ENCODE measurements at places on chromosomes 7 and 10.
A peak's percentile ranks its signal among the peaks of the same experiment; 100 is the strongest.

- DNase-seq, result no peak
Observed at GRCh38 chr7:157294773-157295172, 42.0 kb upstream of the DNAJB6 start.

- no peak for DNase-seq
Observed at GRCh38 chr10:121449482-121449924, 148.7 kb downstream of the FGFR2 start.

GRCh38 chr10:110420401-110421193 lies 77.1 kb upstream of the DUSP5 start:
- DNase-seq, result peak; percentile 2

DNA sequence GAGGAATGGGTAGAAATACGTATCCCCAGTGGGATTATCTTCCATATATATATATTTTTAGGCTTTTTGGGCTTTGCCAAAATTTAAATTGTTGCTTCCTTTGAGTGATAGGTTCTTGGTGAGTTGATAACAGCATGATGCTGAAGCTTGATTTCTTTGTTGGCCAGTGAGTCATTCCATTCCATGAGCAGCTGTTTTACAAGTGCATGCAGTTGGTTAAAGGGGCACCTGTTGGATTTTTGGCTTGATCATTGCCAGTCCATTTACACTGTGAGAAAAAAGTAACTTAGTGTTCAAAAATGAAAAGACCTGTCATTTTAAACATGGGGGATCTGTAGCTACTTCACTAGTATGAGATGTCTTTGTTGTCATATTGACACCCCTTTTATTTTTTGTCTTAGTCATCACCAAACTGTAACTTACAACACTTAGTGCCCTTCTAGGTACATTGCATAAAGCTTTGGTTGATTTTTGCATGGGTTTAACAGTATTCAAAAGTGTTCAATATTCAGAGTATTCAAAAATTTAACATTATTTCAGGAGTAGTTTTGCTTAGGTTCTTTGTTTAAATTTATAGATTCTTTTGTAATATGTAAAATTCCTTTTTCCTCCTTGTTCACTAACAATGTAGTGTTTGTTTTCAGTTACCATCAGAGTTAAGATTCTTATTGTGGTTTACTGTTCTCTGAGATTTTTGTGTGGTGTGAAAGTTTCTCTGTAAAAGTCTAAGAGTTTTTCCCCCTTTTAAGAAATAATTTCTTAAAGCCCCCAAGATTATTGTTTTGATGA lies 8.8 kb downstream of the AKAP9 start:
- no peak for DNase-seq

GRCh38 chr7:38842746-38843145 lies 66.2 kb downstream of the VPS41 start:
- DNase-seq, result no peak

DNA sequence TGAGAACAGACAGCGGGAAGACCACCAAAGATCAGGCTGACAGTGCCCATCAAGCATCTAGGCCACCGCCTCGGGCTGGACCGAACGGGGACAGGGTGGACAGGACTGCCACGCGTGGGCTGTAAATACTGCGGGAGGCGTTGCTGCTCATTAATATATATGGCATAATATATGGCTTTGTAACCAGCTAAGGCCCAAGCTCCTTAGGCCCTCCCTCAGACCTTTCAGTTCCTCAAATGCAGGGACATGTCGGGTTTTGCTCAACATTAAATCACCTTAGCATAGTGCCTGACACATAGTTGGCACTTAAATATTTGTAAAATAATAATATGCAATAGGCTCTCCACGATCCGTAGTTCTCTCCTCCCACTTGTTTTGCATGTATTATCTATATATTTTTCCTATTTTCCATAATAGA lies 402 bp upstream of the TMEM168 start:
- no peak for DNase-seq

- DNase-seq, result no peak
Observed at GRCh38 chr7:17677408-17677807, 262.9 kb downstream of the SNX13 start.

DNA sequence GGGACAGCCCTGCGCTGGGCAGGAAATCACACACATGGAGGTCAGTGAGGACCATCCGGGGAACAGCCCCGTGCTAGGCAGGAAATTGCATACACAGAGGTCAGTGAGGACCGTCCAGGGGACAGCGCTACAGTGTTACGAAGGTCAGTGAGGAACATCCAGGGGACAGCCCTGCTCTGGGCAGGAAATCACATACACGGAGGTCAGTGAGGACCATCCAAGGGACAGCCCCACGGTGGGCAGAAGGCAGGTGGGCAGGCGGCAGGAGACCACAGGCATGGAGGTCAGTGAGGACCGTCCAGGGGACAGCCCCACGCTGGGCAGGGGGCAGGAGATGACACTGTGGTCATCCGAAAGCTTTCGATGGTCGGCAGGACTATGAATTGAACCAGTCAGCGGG lies 79.7 kb downstream of the PTPRN2 start:
- DNase-seq, result no peak

GRCh38 chr7:105046414-105046813 lies 32.4 kb downstream of the KMT2E start:
- no peak for DNase-seq

DNA sequence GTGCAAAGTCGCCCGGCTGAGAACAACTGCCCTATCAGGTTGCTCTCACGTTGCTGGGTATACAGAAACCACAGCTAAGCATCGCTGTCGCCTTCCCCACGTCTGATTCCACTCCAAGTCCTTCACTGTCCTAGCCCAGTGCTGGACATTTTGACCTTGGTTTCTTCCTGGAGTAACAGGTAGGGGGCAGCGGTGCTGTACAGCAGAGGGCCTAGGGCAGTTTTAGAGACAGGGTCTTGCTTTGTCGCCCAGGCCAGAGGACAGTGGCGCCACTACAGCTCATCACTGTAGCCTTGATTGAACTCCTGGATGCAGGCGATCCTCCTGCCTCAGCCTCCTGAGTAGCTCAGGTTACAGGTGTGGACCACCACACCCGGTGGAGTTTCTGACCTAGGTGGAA lies 2.6 kb downstream of the CLDN15 start:
- DNase-seq, result no peak

DNA sequence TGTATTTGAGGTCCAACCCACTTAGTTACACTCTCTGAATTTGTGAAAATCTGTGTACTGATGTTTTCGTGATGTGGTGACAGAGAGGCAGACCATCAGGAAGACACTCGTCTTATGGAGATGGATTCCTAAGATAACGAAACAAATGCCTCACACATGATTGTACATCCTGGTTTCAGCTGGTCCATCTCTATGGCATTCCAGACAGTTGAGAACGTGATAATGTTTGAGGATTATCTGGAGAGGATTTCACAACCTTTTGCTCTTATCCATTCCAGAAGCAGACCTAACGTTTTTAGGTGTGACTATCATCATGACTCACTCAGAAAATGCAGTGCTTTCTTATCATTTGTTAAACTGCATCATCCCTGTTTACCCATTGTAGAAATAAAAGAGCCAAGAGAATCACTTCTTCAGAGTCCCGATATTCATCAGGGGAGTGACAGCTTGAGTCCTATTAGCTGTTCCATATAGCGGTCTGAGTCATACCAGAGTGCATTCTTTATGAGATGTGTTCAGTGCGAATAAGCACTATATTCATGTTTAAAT lies 74.5 kb downstream of the BMPER start:
- DNase-seq, result no peak

GRCh38 chr7:156780724-156781455 lies 112.1 kb downstream of the LMBR1 start:
- no peak for DNase-seq

DNA sequence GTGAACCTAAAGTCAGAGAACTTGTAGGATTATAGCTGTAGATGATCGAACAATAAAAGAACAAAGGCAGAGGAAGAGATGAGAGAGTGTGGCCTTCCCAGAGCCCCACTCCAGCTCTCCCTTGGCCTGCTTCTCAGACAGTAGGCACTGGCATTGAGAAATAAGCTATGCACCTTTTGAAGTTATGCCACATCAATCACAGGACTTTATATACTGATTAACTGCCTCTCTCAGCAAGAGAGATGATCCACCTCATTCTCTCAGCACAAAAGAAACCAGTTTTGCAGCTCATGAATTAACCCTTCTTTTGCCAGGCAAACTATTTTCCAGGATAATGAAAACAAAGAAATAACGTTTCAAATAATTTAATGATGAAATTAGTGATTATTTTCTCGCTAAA lies 22.0 kb upstream of the CTTNBP2 start:
- no peak for DNase-seq

- DNase-seq, result no peak
Observed at GRCh38 chr10:74896788-74897527, 70.6 kb downstream of the KAT6B start.

DNA sequence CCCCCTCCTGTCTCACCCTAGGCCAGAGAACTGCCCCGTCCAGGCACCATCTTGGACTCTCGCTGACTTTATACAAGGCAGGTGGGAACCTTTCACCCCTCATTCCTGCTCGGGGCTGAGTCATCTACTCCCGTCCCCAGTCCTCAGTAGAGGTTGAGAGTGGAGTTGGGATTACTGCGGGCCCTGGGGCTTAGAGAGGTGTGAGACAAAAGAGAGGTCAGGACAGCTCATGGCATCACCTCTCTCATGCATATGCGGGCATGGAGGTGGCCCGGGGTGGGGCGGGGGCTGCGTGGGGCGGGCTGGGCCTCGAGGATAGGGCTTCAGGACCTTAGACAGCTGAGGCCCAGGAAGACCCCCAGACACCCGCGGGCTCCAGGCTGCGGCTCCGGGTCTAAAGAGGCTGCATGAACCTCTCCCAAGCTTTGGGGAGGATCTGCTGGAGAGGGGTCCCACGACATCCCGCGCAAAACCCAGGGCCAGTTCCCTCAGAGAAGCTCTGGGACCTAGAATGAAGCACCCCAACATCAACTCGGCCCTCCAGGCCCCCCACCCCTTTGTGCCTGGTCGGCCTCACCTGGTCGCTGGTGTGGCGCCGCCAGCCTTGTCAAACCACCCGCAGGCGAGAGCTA lies 317 bp downstream of the PDZD7 start:
- DNase-seq, result no peak

DNA sequence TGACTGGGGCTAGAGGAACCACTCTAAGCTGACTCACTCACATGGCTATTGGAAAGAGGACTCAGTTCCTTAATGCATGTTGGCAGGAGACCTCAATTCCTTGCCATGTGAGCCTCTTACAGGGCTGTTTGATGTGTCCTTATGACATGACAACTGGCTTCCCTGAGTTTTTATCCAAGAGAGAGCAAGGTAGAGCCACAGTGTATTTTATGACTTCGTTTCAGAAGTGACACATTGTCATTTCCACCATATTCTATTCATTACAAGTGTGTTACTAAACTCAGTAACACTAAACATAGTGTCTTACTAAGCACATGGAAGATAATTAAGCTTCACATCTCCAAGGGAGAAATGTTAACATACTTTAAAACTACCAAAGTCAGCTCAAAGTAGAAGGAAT lies 98.2 kb downstream of the ZNF777 start:
- no peak for DNase-seq

DNA sequence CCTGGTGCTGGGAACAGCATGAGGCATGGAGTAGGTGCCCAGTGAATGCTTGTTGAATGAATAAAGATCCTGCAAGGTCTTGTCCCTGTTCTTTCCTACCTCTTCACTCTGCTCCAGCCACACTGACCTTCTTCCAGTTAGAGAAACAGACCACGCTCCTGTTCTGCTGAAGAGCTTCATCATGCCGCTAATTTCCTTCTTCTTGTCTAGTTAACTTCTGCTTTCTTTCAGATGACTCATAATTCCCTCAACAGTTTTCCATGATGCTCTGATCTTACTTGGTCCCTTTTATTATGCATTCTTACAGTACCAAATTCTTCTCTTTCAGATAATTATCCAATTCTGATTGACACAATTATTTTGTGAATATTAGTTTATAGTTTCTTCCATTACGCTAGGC lies 59.5 kb upstream of the C1QL3 start:
- DNase-seq, result no peak

- DNase-seq, result no peak
Observed at GRCh38 chr10:76337641-76338040, 906.2 kb downstream of the LRMDA start.

DNA sequence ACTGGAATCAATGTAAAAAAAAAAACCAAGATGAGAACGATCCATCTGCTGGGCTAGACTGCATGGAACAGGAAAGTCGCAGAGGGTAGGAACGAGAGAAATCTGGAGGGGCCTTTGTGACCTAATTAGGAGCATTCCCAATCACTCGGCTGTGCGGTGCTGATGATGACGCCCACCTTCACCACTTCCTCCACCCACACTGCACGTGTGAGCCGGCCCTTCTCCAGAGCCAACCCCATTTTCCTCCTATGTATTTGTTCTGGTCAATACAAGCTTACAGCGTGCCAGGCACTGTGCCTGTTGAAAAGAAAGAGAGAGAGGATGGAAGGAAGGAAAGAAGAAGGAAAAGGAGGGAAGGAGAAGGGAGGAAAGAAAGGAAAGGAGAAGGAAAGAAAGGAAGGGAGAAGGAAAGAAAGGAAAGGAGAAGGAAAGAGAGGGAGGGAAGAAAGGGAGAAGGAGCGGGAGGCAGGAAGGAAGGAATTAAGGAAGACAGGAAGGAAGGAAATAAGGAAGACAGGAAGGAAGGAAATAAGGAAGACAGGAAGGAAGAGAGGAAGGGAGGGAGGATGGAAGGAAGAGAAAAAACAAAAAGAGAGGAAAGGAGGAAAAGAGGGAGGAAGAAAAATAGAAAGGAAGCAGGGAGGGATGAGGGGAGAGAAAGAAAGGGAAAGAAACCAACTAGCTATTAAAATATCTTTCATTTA lies 35.5 kb upstream of the PTF1A start:
- DNase-seq, result no peak

- no peak for DNase-seq
Observed at GRCh38 chr10:87603769-87604168, 55.9 kb upstream of the PAPSS2 start.

DNA sequence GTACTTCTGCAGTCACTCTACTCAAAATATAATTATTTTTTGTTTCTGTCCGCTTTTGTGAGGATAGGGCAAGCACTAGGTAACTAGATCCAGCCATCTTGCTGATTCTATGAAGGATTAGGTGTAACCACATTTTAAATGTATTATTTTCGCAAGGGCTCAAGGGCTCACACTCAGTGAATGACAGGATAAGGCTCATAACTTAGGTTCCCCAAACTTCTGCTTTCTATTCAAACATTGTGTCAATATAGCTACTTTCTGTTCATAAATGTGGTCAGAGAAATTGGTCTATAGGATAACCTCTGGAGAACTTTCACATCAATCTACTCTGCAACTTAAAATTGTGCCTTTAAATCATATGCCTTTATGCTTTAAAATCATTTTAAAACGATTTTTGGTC lies 1141.2 kb downstream of the SORCS1 start:
- no peak for DNase-seq

GRCh38 chr10:122445469-122445868 lies 9.0 kb upstream of the ARMS2 start:
- no peak for DNase-seq

DNA sequence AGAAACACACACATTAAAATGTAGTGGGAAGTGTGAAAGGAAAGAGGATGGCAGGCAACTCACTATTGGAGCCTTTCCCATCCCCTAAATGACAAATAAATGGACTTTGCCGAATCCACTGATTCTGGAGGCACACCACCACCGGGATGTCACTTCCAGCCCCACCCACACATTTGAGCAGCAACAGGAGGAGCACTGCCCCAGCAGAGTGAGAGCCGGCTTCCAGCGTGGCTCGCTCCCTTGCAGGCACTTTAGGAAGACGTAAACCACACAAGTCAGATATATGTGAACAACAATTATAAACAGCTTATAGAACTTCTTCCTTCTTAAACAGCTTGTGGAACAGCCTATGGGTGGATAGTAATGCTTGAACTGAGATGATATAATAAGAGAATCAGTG lies 191.0 kb downstream of the DGKI start:
- DNase-seq, result no peak

- peak; percentile 88 for DNase-seq
Observed at GRCh38 chr10:74418285-74418872, 267.4 kb downstream of the ADK start.

- no peak for DNase-seq
Observed at GRCh38 chr7:91080351-91080750, 183.9 kb upstream of the FZD1 start.

Measured in NCI-H1092 (cell line).